ENCODE measurements at places on chromosomes 7 and 10. TPM values are rescaled to one million over a fixed set of nuclear protein-coding genes. Genes with fewer than 3 reads are reported as not detected.

Gene EBLN1
- total RNA-seq = not detected

Gene SAMD9
- total RNA-seq = 12.5 TPM

Gene TES
- 78.0 TPM for total RNA-seq

Gene BUB3
- total RNA-seq = 163 TPM
